ENCODE measurements at places on chromosomes 11 and 22.

DNA sequence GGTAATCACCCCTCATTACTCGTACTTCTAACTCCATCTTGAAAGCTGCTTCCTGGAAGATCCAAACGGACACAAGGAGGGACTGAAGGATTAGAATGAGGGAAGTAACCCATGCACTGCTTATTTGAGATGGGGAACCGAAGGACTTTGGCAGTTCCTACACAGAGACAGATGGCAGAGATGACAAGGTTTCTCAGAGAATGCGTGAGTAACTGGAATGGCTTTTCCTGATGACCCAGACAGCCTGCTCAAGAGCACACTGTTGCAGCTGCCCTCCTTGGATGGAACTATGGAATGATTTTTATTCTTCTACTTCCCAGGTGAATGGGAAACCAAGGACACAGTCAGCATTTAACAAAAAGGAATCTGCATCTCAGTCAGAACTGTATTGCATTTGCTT lies 7.3 kb downstream of the KCNJ11 start:
- DNase-seq = no peak

- DNase-seq = no peak
Observed at GRCh38 chr11:34204396-34205279, 99.2 kb downstream of the NAT10 start.

GRCh38 chr22:42399315-42400271 lies 32.6 kb downstream of the NFAM1 start:
- DNase-seq = no peak

DNA sequence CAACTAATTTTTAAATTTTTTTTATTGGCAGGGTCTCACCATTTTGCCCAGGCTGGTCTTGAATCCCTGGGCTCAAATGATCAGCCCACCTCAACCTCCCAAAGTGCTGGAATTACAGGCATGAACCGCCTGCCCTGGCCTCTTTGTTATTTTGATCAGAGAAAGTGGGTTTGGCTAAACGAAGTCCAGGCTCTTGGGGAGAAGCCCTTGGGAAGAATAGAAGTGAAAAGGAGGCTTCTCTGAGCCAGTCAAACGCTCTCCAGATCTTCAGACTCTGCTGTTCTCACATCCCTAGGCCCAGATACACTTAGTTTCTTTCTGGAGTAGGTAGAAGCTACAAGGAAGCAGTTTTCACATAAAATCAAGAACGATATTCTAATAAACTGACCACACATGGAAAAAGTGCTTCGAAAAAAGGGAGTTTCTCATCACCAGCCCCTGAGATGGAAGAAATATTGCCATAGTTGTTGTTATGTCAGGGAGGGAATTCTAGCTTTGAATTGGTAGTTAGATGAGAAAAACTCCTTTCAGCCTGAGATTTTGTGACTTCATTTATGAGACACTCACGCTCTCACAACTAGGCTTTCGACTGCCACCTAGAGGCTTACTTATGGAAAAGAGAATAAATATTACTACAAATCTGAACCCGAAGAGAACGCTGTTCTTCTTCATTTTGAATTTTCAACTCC lies 41.7 kb upstream of the AQP11 start:
- DNase-seq = no peak

GRCh38 chr22:43722444-43722843 lies 89.7 kb downstream of the EFCAB6 start:
- DNase-seq = no peak

- DNase-seq = no peak
Observed at GRCh38 chr11:575313-575995, 816 bp upstream of the PHRF1 start.

GRCh38 chr11:110587972-110588371 lies 124.3 kb downstream of the ARHGAP20 start:
- DNase-seq = no peak

GRCh38 chr22:30249049-30250038 lies 2.8 kb upstream of the LIF start:
- DNase-seq = no peak

DNA sequence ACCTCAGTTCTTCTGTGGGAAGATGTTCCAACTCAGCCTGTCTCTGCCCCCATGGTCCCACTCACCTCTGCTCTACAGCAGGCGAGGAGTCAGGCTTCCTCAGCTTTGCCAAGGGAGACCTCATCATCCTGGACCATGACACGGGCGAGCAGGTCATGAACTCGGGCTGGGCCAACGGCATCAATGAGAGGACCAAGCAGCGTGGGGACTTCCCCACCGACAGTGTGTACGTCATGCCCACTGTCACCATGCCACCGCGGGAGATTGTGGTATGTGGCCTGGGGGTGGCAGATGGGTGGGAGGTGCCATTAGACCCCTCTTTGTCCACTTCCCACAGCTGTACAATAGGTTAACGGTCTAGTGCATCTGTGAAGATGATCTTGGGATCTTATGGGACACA lies 73.3 kb downstream of the MYO7A start:
- no peak for DNase-seq

DNA sequence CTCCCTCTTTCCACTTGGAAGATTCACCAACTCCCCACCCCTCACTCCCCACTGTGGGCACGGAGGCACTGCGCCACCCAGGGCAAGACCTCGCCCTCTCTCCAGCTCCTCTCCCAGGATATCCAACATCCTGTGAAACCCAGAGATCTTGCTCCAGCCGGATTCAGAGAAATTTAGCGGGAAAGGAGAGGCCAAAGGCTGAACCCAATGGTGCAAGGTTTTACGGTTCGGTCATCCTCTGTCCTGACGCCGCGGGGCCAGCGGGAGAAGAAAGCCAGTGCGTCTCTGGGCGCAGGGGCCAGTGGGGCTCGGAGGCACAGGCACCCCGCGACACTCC lies 397 bp upstream of the CD44 start:
- DNase-seq = no peak

GRCh38 chr11:12808519-12808918 lies 134.3 kb downstream of the TEAD1 start:
- DNase-seq = no peak

GRCh38 chr22:31764785-31765184 lies 11.0 kb downstream of the DEPDC5 start:
- no peak for DNase-seq

- DNase-seq = no peak
Observed at GRCh38 chr11:128697645-128698174, 3.8 kb downstream of the FLI1 start.

GRCh38 chr11:5241458-5241857 lies 7.2 kb upstream of the HBD start:
- no peak for DNase-seq

- no peak for DNase-seq
Observed at GRCh38 chr11:118287006-118287405, 17.5 kb upstream of the CD3E start.

GRCh38 chr11:4185561-4185960 lies 91.0 kb downstream of the RRM1 start:
- no peak for DNase-seq

DNA sequence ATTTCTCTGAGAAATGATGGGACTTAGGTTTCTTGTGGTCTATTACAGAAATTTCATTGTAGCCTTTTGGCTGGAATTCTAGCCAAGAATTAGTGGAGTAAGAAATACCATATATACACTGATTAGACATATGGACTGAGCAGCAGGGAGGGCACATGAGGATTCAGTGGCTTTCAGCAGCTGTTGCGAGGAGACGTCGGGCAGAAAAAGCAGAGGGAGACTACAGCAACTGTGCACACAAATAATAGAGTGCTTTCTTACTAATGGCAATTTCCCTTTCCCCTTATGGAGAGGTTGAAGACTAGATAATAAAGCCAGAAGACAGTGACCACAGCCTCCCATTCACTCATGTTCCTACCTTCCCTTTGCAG lies 35.4 kb upstream of the CCDC34 start:
- no peak for DNase-seq

DNA sequence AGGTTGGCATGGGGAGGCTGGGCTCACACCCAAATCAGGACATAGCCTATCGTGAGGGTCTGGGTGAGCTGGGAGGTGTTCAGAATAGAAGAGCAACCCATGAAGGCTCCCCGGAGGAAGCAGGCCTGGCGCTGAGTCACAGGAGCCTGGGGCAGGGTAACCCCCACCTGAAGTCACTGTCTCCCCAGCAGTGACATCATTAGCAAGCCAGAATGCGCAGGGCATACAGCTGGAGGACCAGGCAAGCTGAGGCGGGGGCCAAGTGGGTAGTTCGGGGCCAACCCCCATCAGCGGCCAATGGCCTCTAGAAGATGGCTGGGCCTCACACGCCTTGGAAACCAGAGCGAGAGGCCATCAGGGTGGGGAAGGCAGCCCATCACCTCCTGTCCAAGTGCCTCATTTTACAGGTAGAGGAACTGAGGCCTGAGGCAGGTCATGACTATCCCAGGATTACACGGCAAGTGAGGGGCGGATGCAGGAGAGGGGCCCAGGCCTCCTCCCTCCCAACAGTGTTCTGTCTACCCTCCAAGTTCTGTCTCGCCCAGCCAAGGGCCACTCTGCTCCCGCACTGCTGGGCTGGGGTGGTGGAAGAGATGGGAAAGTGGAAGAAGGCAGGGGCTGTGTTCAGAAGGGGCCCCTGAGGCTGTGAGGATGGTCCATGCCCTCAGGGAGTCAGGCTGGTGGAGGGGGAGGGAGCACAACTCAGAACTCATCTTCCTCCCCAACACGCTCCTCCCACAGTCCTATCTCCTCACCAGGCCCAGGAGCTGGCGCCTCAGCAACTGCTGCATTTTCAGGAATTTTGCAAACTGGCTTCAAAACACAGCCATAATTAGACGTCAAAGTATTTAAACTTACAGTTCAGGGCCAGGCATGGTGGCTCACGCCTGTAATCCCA lies 24.6 kb downstream of the RPL3 start:
- DNase-seq = no peak

DNA sequence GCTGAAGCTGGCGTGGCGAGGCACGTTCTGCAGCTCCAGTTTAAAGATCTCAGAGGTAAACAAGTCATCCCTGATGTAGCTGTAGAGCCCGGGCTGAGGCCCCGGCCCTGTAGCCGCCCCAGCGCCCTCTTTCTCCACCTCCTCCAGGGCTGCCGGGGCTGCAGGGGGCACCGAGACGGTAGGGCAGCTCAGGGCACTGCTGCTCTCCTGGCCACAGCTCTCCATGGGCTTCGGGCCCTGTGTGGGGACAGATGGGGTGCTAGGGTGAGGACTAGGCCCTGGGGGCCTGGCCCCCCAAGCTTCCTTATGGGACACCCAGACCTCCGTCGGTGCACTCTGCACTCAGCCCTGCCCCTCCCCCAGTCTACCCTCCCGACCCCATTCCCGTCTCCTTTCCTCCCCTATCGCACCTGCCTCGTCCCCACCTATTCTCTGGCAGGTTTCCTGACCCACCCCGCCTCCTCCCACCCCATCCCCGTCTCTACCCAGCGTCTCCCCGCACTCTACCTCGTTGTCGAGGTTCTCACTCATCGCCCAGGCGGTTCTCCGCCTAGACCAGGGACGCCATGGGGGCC lies 559 bp downstream of the RANBP1 start:
- DNase-seq = no peak

Data from stimulated activated CD4-positive, alpha-beta T cell treated with anti-CD3 and anti-CD28 coated beads, TNF-alpha, amount 100 ng/mL, for 1 hour (primary cell).